ENCODE measurements at places on chromosomes 4 and X.
A peak's percentile ranks its signal among the peaks of the same experiment; 100 is the strongest.

GRCh38 chr4:83125738-83126141 is 11.2 kb upstream of the PLAC8 start:
- DNase-seq = no peak
- H3K36me3 ChIP-seq = no peaks in the 10 kb centered on the region
- no peak overlapping the region for H3K4me3 ChIP-seq
- H3K4me1 ChIP-seq = no peaks in the 10 kb centered on the region
- no peaks in the 10 kb centered on the region for H3K27me3 ChIP-seq

GRCh38 chr4:171279131-171279530 is 534.1 kb upstream of the GALNTL6 start:
- H3K27me3 ChIP-seq = no peaks in the 10 kb centered on the region
- H3K4me1 ChIP-seq = no peaks in the 10 kb centered on the region
- DNase-seq = no peak
- no peak overlapping the region for H3K4me3 ChIP-seq
- no peaks in the 10 kb centered on the region for H3K36me3 ChIP-seq
- no peak overlapping the region for H3K27ac ChIP-seq

DNA sequence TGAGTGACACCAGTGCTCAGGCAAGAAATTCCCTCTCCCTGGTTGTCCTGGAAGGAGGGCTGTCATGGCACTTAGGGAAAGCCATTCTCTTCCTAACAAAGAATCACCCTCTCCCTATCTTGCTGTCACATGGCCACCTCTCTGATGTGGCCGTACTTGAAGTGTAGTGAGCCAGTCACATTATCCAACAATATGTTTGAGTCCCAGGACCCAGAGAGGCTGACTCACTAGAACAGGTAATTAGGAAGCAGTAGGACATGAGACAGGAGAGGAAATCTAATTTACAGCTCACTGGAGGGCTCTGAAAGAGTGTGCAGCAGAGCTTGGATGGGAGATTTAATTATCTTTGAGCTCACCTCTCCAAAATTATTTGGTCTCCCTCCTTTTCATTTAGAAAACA is 299.1 kb downstream of the ARHGAP24 start:
- H3K27ac ChIP-seq = peak overlapping the region; percentile 50
- H3K36me3 ChIP-seq = peaks cover 4% of the 10 kb centered on the region
- H3K27me3 ChIP-seq = no peaks in the 10 kb centered on the region
- peak; percentile 70 for DNase-seq
- peak overlapping the region; percentile 37 for H3K4me3 ChIP-seq
- H3K4me1 ChIP-seq = peaks cover 12% of the 10 kb centered on the region

DNA sequence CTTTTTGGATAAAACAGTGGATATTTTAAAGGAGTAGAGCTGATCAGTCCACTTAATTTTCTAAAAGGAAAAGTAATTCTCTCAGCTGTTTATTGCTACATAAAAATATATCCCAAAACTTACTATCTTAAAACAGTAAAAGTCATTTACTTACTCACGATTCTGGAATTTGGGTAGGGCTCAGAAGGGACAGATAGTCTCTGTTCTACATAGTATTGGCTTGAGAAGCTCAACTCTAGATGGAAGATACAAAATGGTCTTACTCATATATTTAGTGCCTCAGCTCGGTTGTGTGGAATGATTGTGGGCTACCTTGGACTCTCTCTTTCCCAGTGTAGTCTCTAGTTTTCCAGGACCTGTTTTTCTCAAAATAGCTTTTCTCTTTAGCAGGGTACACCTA is 691.5 kb upstream of the POU3F4 start:
- H3K4me1 ChIP-seq = no peaks in the 10 kb centered on the region
- H3K27me3 ChIP-seq = no peaks in the 10 kb centered on the region
- H3K27ac ChIP-seq = no peak overlapping the region
- H3K36me3 ChIP-seq = no peaks in the 10 kb centered on the region
- no peak overlapping the region for H3K4me3 ChIP-seq

GRCh38 chr4:7941111-7941964 is 1.7 kb upstream of the AFAP1 start:
- H3K4me3 ChIP-seq = no peak overlapping the region
- no peak overlapping the region for H3K27ac ChIP-seq
- no peaks in the 10 kb centered on the region for H3K36me3 ChIP-seq
- peak; percentile 86 for DNase-seq

DNA sequence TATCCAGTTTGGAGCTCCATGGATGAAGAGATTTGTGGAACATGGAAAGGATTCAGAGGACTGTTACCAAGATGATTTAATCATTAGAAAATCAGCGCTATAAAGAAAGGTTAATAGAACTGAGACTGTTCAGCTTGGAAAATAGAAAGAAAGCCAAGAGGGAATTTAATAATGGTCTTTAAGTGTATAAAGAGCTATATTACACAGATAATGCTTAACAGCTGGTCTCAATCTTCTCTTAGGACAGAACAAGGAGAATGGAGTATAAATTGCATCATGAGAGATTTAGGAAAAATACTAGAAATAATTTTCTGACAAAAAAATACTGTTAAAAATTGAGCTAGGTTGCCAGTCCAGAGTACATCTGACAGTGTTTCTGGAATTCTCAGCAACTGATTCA is 91.3 kb upstream of the MAGEC2 start:
- no peaks in the 10 kb centered on the region for H3K36me3 ChIP-seq
- H3K27ac ChIP-seq = no peak overlapping the region
- DNase-seq = no peak
- no peaks in the 10 kb centered on the region for H3K4me1 ChIP-seq
- H3K4me3 ChIP-seq = no peak overlapping the region
- H3K27me3 ChIP-seq = no peaks in the 10 kb centered on the region

DNA sequence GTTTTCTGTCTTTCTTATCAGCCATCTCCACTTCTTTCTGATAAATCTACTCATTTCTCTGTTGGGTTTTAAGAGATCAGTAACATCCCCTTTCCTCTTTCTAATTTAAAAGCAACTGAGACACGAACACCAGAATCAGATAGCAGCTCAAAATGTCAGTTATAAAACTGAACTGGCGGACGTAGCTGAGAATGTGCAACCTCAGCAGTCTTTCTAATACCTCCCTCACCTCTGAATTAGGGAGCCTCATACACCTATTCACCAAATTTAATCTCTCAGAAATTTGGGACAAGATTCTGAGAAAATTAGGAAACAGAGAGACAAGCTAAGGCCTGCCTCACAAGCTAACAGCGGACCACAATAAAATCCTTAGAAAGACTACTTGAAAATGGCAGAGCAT is 52.0 kb upstream of the ACSL4 start:
- H3K27ac ChIP-seq = no peak overlapping the region
- no peaks in the 10 kb centered on the region for H3K36me3 ChIP-seq
- DNase-seq = no peak
- no peaks in the 10 kb centered on the region for H3K4me1 ChIP-seq
- H3K4me3 ChIP-seq = no peak overlapping the region

DNA sequence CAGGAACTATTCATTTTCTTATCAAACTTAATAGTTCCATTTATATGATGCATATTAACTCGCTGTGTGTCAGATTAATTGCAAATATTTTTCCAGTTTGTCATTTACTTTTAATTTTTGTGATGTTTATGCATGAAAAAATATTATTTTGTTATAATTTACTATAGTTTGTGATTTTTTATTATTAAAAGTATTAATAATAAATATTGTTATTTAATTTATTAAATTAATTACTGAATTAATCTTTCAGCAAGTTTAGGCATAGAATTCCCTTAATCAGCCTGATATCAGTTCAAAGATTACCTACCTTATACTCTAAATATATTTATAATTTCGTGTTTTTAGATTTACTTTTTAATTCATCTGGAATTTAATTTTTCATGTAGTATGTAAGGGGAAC is 15.5 kb upstream of the ATOH1 start:
- peaks cover 30% of the 10 kb centered on the region for H3K27me3 ChIP-seq
- DNase-seq = no peak
- no peak overlapping the region for H3K4me3 ChIP-seq
- no peaks in the 10 kb centered on the region for H3K4me1 ChIP-seq
- no peak overlapping the region for H3K27ac ChIP-seq

DNA sequence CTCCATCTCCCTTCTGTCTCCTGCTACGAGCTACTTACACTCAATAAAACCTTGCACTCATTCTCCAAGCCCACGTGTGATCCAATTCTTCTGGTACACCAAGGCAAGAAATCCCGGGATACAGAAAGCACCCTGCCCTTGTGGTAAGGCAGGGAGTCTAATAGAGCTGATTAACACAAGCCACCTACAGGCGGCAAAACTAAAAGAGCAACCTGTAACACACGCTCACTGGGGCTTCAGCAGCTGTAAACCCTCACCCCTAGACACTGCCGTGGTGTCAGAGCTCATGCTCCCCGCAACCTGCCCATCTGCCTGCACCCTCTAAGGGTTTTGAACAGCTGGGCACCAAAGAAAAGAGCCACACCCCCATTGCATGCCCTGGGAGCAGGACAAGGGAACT is 755.4 kb upstream of the HTR2C start:
- no peak overlapping the region for H3K4me3 ChIP-seq
- peak; percentile 58 for DNase-seq
- no peaks in the 10 kb centered on the region for H3K4me1 ChIP-seq
- no peaks in the 10 kb centered on the region for H3K27me3 ChIP-seq
- no peak overlapping the region for H3K27ac ChIP-seq
- no peaks in the 10 kb centered on the region for H3K36me3 ChIP-seq

GRCh38 chr4:82358847-82359246 is 14.9 kb downstream of the HNRNPD start:
- H3K27me3 ChIP-seq = no peaks in the 10 kb centered on the region
- DNase-seq = no peak
- H3K27ac ChIP-seq = no peak overlapping the region
- no peak overlapping the region for H3K4me3 ChIP-seq
- no peaks in the 10 kb centered on the region for H3K4me1 ChIP-seq
- peaks cover 75% of the 10 kb centered on the region for H3K36me3 ChIP-seq

DNA sequence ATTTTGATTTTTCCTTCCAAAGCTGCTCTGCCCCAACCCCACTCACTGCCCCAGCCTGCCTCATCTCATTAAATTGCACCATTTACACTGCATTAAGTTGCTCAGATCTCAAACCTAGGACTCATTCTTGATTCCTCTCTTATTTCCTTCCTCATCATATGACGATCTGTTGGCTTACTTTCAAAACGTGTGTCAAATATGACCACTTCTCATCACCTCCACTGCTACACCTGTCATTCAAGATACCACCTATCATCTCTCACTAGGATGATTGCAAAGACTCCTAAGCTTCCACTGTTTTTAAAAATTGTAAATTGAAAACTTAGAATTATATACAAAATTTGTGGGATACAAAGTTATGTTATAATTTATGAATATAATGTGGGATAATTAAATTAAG is 147.1 kb downstream of the DCK start:
- no peaks in the 10 kb centered on the region for H3K36me3 ChIP-seq
- no peaks in the 10 kb centered on the region for H3K4me1 ChIP-seq
- no peak overlapping the region for H3K27ac ChIP-seq
- DNase-seq = no peak
- H3K4me3 ChIP-seq = no peak overlapping the region

- no peaks in the 10 kb centered on the region for H3K36me3 ChIP-seq
- H3K4me3 ChIP-seq = no peak overlapping the region
- no peaks in the 10 kb centered on the region for H3K4me1 ChIP-seq
- H3K27me3 ChIP-seq = no peaks in the 10 kb centered on the region
- peak; percentile 70 for DNase-seq
Observed at GRCh38 chrX:93422693-93423092, 250.7 kb downstream of the NAP1L3 start.

- no peak overlapping the region for H3K27ac ChIP-seq
- no peak overlapping the region for H3K4me3 ChIP-seq
- H3K27me3 ChIP-seq = no peaks in the 10 kb centered on the region
Observed at GRCh38 chr4:17876943-17877342, 66.2 kb downstream of the NCAPG start.

GRCh38 chrX:17511556-17511955 is 136.6 kb downstream of the NHS start:
- no peaks in the 10 kb centered on the region for H3K27me3 ChIP-seq
- H3K27ac ChIP-seq = no peak overlapping the region

DNA sequence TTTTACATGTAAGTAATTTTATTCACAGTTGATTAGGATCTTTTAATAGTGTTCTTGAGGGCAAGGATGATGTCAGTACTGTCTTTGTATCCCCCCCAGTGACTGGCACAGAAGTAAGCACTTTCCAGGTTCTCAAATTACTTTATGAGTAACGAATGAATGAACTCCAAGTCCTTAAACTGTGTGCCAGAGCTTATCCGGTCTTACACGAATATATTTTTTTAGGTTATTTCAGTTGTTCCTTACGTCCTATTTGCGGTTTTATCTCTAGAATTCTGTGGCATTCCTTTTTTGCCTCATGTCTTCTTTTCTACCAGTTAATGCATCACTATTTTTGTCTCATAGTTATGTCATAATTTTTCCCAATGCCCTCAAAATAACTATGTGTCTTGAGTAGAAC is 106.9 kb upstream of the MID1IP1 start:
- H3K27me3 ChIP-seq = no peaks in the 10 kb centered on the region
- no peaks in the 10 kb centered on the region for H3K36me3 ChIP-seq
- no peak overlapping the region for H3K4me3 ChIP-seq
- no peak overlapping the region for H3K27ac ChIP-seq
- no peak for DNase-seq

GRCh38 chr4:17788956-17789355 is 7.5 kb upstream of the FAM184B start:
- no peak overlapping the region for H3K4me3 ChIP-seq
- peaks cover 4% of the 10 kb centered on the region for H3K27me3 ChIP-seq
- no peak for DNase-seq
- H3K4me1 ChIP-seq = no peaks in the 10 kb centered on the region
- peaks cover 4% of the 10 kb centered on the region for H3K36me3 ChIP-seq
- H3K27ac ChIP-seq = no peak overlapping the region

GRCh38 chrX:136867096-136867491 is 13.4 kb downstream of the RBMX start:
- no peak overlapping the region for H3K27ac ChIP-seq
- no peak for DNase-seq
- no peaks in the 10 kb centered on the region for H3K4me1 ChIP-seq
- H3K4me3 ChIP-seq = no peak overlapping the region
- H3K36me3 ChIP-seq = peaks cover 64% of the 10 kb centered on the region
- no peaks in the 10 kb centered on the region for H3K27me3 ChIP-seq

DNA sequence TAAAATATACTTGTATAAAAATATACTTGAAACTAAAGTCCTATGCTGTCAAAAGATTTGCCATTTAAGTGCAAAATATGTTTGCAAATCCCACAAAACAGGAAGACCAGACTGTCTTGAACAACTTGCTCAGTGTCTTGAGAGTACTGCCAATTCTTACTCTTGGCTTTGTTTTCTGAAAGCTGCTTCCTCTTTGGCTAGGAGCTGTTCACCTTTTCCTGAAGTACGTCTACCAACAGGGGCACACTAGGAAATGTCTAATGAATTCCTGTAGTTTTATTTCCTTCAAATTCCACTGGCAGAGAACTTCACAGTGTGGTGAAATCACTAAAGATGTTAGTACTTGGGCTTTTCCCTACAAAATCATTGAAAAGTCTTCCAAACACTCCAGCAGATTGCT is 46.4 kb upstream of the ABCG2 start:
- no peaks in the 10 kb centered on the region for H3K36me3 ChIP-seq
- no peaks in the 10 kb centered on the region for H3K27me3 ChIP-seq
- no peak overlapping the region for H3K27ac ChIP-seq
- H3K4me3 ChIP-seq = no peak overlapping the region
- H3K4me1 ChIP-seq = no peaks in the 10 kb centered on the region
- no peak for DNase-seq

Measured in endodermal cell (in vitro differentiated cells).